NCI-H82 (cell line): ENCODE measurements at places on chromosomes 6 and 20.

DNA sequence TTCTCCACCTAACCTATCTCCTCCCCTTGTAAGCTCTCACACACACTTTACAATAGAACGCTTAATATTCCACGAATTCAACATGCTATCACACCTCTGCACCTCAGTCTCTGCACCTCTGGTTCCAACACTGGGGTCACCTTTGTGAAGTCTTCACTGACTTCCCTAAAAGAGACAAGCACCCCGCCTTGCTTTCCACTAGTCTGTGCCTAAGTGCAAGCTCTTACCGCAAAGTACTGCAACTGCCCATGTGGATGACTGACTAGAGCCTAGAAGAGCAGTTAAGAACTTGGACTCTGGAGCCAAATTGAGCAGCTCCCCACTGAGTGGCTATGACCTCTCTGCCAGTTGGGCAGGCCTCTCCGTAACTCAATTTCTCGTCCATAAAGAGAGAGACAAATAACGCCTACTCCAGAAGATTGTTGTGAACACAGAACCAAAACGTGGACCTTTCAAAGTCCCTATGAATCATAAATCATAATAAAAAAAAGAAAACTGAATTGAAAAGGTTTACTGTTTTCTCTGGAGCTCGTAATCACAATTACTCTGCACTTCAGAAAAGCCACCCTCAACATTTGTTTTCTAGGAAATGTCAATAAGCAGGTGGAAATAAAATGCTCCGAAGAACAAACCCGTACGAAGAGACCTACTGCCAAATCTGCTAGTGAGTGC lies 1.2 kb downstream of the IFNGR1 start:
- DNase-seq: peak; percentile 11

GRCh38 chr6:165799391-165800153 lies 136.5 kb upstream of the PDE10A start:
- DNase-seq: no peak

- no peak for DNase-seq
Measured at GRCh38 chr20:36937402-36937770, 14.1 kb downstream of the SAMHD1 start.

- DNase-seq: no peak
Measured at GRCh38 chr6:163391985-163392384, 22.5 kb upstream of the QKI start.

- DNase-seq: no peak
Measured at GRCh38 chr6:143408151-143408786, 42.2 kb downstream of the ADAT2 start.

DNA sequence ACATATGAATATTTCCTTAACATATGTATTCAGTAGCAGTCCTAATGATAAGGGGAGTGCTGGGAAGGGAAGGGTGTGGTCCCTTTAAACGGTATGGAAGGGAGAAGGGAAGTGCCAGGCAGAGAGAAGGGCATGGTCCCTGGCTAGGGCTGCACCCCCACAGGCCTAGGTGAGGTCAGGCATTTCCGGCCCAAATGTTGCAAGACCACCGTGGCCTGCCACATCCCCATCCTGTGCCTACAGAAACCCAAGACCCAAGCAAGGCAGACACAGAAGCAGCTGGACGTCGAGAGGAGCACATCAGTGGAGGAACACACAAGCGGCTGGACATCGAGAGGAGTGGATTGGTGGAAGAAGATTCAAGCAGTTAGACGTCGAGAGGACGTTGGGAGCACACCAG lies 5.9 kb downstream of the RRAGD start:
- DNase-seq: no peak
